ENCODE measurements at places on chromosomes 13 and 19.

- DNase-seq, result no peak
These were observed 135.9 kb downstream of the ENOX1 start for GRCh38 chr13:43650882-43651281.

DNA sequence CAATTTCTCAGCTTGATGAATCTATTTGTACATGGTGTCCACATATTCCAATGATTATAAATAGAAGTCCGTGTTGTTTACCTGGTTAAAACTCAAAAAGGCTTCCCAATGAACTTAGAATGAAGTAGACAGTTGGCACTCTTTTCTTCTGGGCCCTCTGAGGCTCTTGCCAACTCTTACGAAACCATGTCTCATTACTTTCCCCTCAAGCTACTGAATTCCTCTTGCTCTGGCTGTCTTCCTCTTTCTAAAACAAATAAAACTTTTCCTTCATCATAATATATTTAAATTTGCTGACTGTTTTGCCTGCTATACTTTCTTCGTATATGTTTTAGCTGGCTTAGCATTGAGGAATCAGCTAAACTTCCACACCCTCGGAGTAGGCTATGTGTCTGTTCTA, 139.7 kb downstream of the SLITRK6 start:
- DNase-seq, result no peak

DNA sequence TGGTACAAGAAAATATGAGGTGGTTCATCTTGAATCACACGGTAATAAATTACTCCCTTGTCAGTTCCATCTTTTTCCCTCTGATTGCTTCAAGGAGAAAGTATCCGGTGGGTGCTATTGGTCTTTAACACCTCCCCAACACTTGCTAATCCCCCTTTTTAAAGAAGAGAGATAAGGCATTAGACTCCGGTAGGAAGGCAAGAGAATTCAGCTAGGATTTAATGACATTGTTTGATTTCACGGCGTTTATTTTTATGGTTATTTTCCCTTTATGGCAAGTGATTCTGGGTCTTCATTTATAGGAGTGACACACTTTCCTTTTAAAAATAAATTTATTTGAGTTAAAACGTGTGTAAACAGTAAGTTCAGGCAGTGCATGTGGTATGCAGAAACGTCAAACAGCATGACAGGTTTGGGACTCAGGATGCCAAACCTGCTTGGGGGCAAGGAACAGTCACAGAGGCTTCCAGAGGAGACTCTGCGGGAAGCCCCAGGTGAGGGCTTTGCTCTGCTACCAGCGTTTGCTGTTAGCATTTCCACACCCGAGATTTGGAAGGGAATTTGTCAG, 36.5 kb downstream of the TSHZ3 start:
- no peak for DNase-seq

- DNase-seq, result no peak
These were observed 84.4 kb downstream of the STK24 start for GRCh38 chr13:98492335-98493041.

GRCh38 chr13:36133950-36134626, 2.9 kb upstream of the DCLK1 start:
- no peak for DNase-seq

DNA sequence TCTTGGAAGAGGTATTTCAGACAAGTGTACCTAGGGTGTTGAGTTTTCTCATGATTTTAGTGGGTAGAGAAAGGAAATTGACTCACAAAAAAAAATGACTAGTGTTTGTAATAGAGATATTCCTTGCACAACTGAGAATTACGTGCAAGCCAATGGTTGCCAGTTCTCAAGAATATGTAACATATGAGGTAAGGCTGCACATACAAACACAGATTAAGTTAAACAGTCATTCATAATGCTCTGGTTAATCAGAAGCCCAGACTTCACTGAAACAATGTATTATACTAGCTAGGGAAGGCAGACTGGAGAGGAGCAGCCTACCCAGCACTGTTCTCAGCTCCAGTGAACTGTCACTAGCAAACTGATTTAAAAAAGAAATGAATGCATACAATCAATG, 418.3 kb downstream of the DIAPH3 start:
- DNase-seq, result no peak

DNA sequence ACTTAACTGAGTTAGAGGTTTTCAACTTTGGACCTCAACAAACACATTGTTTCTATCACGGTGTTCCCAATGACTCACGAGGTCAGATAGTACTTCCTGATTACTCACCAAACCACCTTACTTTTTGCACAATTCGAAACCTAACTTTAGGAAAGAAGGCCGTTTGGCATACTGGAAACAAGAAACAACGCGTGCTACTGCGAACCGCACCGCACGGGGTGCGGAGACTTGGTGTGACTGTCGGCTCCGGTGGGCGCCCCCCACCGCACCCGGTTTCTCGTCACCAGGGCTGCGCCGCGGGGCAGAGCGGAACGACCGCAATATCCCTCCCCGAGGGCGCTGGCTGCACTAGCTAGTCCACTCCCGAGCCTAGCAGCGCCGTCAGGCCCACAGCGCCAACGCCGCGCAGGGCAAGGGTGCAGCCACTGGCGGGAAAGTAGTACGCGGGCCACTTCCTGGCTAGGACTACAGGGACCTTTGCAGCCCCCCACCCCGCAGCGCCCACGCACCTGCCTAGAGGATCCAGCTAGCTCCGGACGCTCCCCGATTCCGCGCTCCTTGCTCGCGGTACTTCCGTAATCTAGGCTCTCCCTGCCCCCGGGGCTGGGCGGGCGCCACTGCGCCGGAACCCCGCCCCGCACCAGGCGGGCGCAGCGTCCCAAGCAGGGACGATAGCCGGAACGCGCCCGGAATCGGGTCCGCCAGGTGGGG, at the start of gene PARP4:
Gene PARP4 (minus strand): TSS at position 582 of the 711 bp plus-strand sequence. CDS start 9,002 bp downstream, outside the sequence.
- peak; percentile 40 for DNase-seq

- DNase-seq, result no peak
These were observed 1.7 kb upstream of the C19orf85 start for GRCh38 chr19:55466241-55466614.

- no peak for DNase-seq
These were observed 648.2 kb upstream of the PCDH9 start for GRCh38 chr13:67878376-67878775.

DNA sequence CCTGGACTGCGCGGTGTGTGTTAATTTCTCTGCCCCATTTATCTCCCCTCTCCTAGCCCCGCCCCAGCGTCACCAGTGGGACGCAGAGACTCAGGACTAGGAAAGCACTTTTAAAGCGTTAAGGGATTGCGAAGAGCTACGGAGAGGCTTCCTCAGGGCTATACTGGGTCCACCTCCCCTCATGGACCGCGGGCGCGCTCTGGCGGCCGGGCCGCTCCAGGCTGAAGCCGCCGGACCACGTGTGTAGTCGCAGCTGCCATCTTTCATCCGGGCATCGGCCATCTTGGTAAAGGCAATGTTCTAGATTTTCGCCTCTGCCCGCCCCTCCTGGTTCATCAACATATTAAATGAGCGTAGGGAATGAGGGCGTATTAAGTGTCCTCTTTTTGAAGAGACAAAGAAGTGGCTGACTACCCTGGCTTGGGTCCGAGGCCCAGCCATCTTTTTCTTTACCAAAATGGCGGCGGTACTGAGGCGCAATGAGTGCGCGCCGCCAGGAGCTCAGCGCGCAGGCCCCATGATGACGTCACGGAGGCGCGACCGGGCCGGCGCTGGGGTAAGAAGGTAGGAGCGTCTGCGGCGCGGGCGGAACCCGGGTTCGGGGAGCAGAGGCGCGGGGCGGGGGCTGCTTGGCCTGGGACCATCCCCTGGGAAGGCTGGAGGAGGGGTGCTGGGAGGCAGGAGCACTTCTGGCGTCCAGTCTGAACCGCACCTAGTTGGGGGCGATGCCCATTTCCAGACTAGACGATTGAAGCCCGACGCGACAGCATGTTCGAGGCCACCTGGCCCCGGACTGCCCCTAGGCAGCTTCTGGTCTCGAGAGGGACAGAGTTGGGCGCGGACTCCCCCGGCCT, at the start of gene CCDC124:
Gene CCDC124 (plus strand): TSS at position 531 of the 854 bp plus-strand sequence. CDS start 3,406 bp downstream, outside the sequence.
- DNase-seq, result peak; percentile 81

DNA sequence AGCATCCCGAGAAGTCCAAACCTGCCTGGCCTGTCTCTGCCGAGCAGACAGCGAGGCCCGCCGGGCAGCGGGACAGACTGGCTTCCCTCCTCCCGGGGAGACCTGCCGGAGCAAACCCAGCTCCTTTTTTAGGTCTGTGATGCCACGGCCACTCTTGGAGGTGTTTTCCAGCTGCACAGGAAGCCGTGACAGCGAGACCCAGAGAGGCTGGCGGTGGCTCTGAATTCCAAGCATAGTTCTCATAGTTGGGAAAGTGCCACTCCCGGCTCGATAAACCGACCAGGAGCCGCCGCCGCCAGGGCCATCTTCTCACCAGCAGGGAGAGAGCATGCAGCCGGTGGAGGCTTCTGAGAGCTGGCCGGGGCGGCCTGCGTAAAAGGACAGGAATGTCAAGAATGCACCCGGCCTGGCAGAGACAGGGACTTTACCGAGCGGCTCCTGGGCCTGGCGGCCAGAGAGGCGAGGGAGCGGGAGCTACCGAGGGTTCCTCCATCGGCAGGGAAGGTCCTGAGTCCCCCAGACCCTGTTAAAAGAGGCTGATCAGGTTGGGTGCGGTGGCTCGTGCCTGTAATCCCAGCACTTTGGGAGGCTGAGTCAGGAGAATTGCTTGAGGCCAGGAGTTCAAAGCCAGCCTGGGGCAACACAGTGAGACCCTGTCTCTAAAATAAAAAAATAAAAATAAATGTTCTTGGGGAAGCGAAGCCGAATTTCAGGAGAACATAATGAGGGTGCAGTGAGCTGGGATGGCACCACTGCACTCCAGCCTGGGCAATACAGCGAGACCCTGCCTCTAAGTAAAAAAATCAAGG, 64.9 kb downstream of the GADD45B start:
- no peak for DNase-seq

DNA sequence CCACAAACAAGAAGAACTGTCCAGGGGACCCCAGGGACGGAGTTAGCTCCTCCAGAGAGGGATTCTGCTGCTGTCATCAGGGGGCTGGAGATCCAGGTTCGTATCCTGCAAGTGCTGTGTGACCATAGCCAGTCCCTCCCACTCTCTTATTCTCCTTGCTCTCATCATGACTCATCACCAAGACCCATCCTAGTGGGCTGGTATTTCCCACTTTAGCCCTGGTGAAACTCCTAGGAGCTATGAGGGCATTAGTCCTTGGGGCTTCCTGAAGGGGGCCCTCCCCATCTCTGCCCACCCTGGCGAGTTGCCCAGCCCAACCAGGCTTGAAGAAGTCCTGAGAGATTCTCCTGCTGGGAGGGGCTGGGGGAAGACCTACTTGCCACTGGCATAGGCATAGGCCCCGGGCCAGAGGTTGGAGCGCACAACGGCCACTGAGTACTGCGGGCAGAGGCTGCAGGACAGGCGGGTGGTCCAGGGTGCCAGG, 7.5 kb upstream of the DMWD start:
- no peak for DNase-seq

DNA sequence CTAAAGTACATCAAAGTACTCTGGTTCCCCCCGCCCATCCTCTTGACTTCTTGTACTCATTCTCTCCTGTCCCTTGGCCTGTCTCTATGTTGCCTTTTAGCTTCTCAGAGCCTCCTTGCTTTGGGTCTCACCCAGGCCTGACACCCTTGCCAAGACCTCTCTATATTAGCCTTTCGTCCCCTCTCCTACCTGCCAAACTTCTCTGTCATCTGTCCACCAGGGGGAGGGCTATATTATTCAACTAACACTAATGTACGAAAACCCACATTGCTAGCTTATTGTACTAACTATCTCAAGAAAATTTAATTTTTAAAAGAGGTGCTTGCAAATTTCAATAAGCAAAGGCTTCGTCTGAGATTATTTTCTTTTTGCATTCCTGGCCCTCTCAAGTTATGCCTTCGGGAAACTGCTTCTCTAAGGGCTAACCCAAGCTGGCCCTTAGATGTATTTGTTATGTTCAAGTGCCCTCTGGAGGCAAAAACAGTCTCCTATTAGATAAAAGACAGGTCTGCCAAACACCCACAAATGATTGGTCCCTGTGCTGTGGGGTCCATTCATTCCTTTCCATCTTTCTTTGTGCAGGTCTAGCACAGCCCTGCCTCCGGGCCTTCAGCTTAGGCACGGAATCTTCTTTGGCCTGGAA, 6.3 kb upstream of the MRPS31 start:
- DNase-seq, result no peak

- no peak for DNase-seq
These were observed 10.2 kb upstream of the CCDC97 start for GRCh38 chr19:41299755-41300089.

GRCh38 chr13:91533354-91533753, 134.9 kb downstream of the GPC5 start:
- DNase-seq, result no peak
